ENCODE measurements at places on chromosomes 16 and 17.

- no peak for DNase-seq
Measured at GRCh38 chr17:17403899-17404576, 72.8 kb upstream of the MED9 start.

GRCh38 chr17:19301973-19302372, 60.5 kb downstream of the B9D1 start:
- DNase-seq = no peak

- no peak for DNase-seq
Measured at GRCh38 chr17:57279432-57279831, 23.1 kb downstream of the MSI2 start.

DNA sequence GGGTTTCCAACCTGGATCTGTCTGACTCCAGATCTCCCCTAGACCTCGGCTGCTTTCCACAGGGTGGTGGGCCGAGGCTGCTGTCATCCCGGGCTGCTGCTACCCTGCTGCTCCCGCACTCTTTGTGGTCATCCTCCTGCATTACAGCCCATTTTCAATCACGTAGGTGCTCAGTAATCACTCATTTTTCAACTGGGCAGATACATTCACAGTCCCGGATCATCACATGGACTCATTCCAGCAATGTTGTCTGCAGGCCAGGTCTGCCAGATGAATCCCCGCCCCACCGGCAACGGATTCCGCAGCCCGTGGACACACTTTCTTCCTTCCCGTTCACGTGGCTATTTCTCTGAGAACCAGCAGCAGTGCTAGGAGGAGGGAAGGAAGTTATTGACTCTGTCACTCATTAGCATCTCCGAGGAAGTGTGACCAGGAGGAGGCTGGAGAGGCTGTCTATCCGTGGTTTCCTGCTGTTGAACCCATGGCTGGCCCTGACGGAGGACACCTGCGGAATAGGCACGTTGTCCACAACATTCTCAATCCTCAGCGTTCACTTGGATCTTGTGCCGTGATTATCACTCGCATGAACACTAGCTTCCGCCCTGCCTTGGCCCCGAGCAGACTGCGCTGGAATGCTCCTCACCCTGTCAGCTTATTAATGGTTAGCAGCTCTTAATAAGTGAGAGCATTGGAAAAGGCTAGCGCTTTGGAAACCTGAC, 14.7 kb upstream of the ZCCHC14 start:
- DNase-seq = no peak

All from body of pancreas (tissue), 4 donors.